Effector CD4-positive, alpha-beta T cell (primary cell): ENCODE measurements at places on chromosomes 5 and 9.

GRCh38 chr5:123474228-123474627 lies 37.7 kb upstream of the CSNK1G3 start:
- DNase-seq, result no peak

DNA sequence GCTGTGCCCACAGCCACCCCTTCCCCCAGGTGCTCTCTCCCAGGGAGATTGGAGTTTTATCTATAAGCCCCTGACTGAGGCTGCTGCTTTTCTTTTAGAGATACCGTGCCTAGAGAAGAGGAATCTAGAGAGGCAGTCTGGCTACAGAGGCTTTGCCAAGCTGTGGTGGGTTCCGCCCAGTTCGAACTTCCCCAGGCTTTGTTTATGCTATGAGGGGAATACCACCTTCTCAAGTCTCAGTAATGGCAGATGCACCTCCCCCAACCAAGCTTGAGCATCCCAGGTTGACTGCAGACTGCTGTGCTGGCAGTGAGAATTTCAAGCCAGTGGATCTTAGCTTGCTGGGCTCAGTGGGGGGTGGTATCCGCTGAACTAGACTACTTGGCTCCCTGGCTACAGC lies 157.4 kb downstream of the CAAP1 start:
- no peak for DNase-seq

DNA sequence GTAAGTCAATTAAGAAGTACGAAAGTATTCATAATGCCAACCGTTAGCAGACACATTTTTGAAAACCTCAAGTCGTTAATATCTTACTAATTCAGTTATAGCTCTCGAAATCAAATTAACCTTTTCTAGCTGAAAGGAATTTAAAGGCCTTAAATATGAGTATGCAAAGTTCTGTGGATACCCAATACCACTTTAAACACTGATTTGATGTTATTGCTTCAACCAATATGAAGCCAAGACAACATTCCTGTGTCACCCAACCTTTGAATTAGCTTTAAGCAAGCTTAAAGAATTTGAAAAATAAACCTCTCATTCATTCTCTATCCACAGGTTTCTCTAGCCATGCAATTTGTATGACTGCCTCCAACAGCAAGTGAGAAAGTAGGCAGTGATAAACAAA lies 204.5 kb downstream of the MCTP1 start:
- DNase-seq, result no peak

GRCh38 chr5:16615741-16616535 lies 859 bp downstream of the RETREG1 start:
- DNase-seq, result no peak

GRCh38 chr5:132629230-132629944 lies 28.6 kb upstream of the IL13 start:
- DNase-seq, result no peak

- DNase-seq, result no peak
Observed at GRCh38 chr5:77981820-77982219, 205.7 kb upstream of the TBCA start.

- DNase-seq, result no peak
Observed at GRCh38 chr5:15694696-15695214, 194.8 kb downstream of the FBXL7 start.

DNA sequence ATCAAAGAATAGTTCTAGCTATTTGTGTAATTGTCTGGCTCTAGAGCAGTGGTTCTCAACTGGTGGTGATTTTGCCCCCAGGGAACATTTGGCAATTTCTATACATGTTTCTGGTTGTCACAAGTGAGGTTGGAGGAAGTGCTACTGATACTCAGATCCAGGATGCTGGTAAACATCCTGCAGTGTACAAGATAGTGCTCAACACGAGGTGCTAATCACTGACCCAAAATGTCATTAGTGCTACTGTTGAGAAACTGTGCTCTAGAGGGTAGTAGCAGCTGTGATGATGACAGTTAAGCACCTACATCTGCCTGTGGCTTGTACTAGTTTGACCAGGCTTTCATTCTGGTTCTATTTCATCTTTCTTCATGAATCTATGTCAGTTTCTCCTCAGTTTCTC lies 22.1 kb downstream of the LRRC19 start:
- no peak for DNase-seq

DNA sequence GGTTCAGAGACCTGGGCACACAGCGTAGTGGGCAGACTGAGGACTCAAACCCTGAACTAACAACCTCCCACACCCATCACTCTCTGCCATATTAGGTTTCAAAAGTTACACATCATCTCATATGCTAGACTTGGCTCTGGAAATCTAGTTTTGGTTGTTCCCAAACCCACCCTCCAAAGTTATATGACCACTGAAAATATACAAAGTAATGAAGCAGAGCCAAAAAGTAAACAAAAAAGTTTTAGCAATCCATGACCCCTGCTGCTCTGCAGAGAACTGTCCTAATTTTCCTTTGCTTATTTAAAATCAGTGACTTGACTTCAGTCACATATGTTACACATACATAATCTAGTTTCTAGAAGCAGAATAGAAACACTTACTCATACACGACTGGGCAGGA lies 155.6 kb upstream of the TAS2R1 start:
- no peak for DNase-seq

DNA sequence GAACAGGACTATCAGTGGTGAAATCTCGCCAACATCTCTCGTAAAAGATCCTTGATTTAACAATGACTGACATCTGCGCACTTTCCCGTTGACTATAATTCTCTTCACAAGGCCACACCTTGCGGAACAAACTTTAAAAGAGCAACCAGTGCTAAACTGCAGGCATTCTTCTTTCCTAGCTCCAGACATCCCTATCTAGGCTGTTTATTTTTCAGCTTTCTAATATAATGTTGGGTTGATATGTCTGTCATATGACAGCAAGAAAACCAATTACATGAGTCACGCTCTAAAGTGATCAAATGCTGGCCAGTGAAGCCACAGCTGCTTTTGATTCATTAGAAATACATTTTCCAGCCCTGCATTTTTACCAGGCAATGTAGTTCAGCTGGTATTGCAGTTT lies 162.5 kb downstream of the ELAVL2 start:
- no peak for DNase-seq

GRCh38 chr9:105341434-105342146 lies 97.1 kb downstream of the SLC44A1 start:
- DNase-seq, result no peak

DNA sequence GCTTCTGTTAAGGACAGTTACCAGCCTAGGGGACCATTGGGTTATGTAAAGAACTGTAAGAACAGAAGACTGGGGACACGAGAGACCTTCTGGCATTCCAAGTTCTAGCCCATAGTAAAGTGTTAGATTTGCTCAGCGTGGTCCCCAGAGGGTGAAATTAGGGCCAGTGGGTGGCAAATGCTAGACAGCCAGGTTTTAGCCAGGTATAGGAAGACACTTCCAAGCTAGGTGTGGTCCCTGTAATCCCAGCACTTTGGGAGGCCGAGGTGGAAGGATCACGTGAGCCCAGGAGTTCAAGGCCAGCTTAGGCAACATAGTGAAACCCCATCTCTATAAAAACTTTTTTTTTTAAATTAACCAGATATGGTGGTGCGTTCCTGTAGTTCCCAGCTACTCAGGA lies 34.3 kb downstream of the ATPSCKMT start:
- DNase-seq, result no peak

GRCh38 chr9:112647596-112647995 lies 70.3 kb downstream of the INIP start:
- DNase-seq, result no peak

- no peak for DNase-seq
Observed at GRCh38 chr5:76652809-76653414, 29.7 kb upstream of the F2RL2 start.

DNA sequence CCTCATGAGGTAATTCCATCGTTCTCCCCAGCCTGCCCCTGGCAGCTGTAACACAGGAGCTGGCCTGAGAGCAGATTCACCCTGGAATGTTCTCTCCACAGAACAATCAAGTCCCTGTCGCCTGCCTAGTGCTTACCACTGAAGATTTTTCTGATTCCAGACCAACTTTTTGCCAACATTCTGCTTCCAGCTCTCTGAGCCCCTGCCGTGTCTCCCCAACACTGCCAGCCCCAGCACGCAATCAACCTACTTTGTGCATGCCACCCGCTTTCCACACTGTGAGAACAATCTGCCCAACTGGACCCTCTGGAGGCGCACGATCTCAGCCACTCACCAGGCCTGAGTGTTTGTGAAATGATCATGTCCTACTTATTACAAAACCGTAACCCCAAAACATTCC lies 62.6 kb downstream of the PSMB7 start:
- DNase-seq, result no peak

DNA sequence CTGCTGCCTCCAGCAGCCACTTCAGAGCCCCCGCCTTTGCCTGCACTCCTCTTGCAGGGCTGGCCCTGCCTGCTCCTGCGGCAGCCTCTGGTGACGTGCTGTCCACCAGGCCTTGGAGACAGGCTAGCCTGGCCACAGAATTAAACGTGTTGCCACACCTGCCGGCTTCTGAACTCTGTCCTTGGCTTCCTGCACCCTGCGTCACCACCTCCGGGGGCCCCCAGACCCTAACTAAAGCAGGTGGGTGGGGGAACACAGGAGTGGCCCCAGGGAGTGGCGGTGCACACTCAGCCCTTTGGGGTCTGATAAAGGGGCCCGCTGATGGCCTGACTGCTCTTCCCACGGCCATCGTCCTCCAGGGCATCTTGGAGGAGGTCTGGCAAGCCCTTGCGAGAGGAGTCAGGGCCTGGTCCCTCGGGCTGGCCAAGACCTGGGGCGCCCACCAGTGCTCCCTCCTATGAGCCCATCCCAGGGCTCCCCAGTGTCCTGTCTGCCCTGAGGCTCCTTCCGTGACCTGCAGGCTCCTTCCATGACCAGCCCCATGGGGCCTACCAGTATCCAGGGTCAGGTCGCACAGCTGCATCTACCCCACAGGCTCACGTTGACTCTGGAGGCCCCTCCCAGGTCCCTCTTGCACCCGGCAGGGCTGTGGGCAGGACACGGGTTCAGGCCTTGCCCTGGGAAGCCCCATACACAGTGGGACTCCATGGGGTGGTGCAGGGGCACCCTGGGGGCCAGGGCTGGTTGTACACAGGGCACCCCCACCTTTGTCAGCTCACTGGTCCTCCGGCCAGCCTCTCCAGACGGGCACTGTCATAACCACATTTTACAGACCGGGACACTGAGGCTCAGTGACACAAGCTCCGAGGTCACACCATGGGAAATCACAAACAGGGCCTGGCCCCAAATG lies 1.0 kb upstream of the MAMDC4 start:
- no peak for DNase-seq

- no peak for DNase-seq
Observed at GRCh38 chr5:21817668-21818369, 1035.3 kb downstream of the CDH12 start.

GRCh38 chr5:34485768-34486030 lies 170.4 kb upstream of the RAI14 start:
- no peak for DNase-seq

- no peak for DNase-seq
Observed at GRCh38 chr9:83154087-83154736, 91.3 kb upstream of the RASEF start.
